Stimulated activated CD8-positive, alpha-beta memory T cell treated with anti-CD3 and anti-CD28 coated beads, Interleukin-15, amount 100 ng/mL, for 24 hours (primary cell): ENCODE measurements at places on chromosomes 2 and 18.

DNA sequence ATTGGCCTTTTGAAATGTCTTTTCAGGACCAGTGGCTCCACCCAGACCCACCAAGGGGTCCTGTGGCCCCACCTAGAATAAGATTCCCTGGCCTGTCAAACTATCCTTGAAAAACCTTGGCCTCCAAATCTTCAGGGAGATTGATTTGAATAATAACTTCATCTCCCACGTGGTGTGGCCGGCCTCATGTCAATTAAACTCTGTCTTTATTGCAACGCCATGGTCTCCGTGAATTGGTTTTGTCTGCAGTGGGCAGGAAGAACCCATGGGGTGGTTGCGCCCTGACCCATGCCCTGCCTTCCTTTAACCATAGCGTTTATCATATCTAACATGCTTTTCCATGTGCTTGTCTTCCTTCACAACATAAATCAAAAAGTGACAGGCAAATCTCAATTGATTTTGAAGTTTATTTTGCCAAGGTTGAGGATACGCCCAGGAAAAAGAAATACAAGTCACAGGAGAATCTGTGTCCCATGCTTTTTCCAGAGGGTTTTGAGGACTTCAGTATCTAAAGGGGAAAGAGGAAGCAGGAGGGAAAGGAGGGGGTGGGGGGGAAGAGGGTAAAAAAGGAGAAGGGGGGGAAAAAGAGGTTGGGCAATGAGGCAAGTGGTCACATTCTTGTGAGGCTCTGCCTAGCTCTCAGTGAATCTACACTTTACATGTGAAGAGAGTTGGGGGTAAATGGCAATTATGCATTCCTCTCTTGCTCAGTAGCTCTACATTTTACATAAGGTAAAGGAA lies 66.5 kb upstream of the CABLES1 start:
- no peak for DNase-seq

- DNase-seq: no peak
Measured at GRCh38 chr2:190468814-190469569, 60.8 kb downstream of the MFSD6 start.

- DNase-seq: no peak
Measured at GRCh38 chr2:230227216-230227615, 1.7 kb downstream of the SP140 start.

GRCh38 chr2:12106440-12107080 lies 360.1 kb downstream of the LPIN1 start:
- no peak for DNase-seq

- no peak for DNase-seq
Measured at GRCh38 chr2:241645056-241645914, 7.8 kb downstream of the ATG4B start.

GRCh38 chr2:178891265-178891958 lies 84.2 kb upstream of the TTN start:
- peak; percentile 6 for DNase-seq

DNA sequence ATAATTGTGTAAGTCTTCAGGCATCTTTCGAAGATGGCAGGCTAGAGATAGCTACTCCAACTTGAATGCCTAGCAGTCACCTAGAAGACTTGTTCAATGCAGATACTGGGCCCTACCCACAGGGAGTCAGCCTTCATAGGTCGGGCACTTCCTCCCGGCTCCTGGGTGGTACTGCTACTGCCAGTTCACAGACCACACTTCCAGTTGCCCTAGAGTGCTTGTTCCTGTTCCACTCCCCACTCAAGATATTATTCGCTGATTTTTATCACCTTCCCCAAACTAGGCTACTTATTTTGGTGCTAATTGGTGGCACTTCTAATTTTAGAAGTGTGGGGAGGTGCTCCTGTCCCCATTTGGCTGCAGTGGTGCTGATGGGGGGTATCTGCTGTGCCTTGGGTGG lies 34.2 kb downstream of the INPP4A start:
- no peak for DNase-seq

- DNase-seq: no peak
Measured at GRCh38 chr2:218008060-218009040, 5.6 kb upstream of the TNS1 start.

- DNase-seq: no peak
Measured at GRCh38 chr18:48805826-48806535, 144.8 kb downstream of the SMAD7 start.

DNA sequence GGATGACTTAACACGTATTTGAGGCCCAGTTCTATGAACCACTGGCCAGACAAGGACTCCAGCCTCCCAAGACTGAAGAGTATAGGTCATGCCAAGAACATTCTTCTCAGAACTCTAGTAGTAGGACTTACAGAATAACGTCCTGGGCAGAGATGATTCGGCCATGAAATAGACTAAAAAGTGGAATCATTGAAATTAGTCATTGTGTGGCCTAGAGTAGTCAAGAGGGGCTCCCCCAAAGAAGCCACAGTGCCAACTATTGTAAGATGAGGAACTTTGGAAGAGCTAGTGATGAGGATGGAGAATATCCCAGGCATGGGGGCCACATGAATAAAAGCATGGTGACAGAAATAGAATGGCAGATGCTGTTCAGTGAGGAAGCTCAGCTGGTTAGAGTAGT lies 101.1 kb downstream of the TRIB2 start:
- no peak for DNase-seq
